Activated CD8-positive, alpha-beta memory T cell treated with anti-CD3 and anti-CD28 coated beads for 24 hours (primary cell): ENCODE measurements at places on chromosomes 2 and 18.

DNA sequence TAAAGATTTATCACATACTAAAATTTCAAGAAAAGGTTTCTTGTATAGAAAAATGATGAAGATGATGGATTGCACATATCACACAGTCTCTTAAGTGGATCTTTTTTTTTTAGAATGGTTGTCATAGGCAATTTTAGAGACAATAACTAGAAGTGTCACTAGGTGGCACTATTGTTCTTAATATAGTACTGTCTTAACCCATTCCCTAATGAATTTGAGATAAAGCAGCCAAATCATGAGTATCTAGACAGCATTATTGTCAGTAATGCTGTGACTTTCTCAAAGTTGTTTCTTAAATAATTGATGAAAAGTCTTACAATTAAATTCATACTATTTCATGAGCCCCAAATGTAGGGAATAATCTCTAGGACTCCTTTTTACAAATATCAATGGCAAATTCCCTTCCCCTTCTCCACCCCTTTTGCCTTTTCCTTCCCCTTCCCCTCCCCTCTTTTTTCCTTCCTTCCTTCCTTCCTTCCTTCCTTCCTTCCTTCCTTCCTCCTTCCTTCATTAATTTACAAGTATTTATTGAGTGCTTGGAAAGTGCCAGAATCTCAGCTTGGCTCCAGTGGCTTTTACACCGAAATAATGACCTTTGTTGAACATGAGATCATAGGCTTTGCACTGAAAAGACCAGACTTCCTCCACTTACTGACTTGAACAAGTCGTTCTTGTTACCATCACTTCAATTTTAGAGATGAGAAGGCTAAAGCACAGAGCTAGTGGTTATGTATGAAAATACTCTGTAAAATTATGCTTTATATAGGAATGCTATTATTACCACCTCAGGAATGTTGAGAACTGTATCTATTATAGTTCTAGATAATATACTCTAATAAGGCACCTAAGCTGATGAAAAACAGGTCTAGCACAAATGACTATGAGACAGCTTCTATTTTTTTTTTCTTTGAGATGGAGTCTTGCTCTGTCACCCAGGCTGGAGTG lies 19.8 kb downstream of the MYL12B start:
- DNase-seq, result no peak

DNA sequence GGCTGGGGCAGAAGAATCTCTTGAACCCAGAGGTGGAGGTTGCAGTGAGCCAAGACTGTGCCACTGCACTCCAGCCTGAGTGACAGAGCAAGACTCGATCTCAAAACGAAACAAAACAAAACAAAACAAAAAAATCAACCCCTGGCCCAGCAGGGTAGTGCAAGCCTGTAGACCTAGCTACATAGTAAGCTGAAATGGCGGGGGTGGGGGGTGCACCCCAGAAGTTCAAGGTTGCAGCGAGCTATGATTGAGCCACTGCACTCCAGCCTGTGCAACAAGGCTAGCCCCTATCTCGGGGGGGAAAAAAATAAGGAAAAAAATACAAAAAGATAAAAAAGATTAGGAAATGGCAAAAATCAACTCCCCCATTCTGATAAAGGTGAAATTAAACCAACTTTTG lies 6.4 kb downstream of the ATL2 start:
- no peak for DNase-seq

- DNase-seq, result no peak
Measured at GRCh38 chr18:36711014-36711725, 117.6 kb downstream of the TPGS2 start.

DNA sequence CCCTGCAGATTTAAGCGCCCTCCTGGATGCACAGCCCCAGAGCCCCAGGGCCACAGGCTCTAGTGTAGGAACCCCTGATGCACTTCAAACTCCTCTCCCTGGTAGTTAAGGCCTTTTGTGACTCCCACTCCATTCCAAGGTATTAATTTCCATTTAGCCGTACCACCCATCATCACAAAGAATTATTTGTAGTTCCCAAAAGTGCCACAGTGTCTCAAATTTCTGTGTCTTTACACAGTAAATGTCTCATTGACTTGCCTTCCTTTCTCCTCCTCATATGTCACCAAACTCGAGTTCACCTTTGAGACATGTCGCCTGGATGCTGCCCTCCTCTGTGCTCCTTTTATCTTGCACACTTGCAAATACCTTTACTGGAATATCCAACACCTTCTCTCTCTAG lies 25.9 kb downstream of the PECR start:
- no peak for DNase-seq

DNA sequence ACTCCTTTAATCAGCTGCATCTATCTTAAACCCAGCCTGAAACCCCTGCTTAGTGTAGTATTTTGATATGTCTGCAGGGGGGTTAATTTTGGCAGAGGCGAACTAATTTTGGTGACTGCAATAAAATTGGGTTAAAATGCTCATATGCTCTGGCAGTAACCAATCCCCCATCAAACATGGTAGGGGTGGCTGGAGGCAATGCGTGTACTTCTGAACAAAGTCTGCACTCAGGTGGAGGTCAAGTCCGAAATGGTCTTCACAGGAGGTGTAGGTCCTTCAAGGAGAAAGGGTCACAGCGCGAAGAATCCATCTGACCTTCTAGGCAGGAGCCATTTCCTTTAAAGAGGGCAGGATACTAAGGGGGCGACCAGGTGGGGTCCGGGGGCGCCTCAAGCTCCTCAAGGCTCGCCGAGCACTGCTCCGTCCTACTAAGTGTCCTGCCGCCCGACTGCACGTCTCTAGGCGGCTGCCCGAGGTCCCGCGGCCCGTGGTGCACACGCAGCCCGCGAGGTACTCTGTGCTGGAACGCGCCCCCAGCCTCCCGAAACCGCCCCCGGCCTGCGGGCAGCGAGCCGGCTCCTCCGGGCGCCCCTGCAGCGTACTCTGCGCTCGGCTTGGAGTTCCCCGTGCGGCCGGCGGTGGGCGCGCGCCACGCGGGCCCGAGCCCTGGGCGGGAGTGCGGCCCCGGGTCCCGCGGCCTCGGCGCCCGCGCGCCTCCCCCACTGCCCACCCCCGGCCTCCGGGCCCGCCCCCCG lies 1.7 kb upstream of the LDLRAD4 start:
- peak; percentile 82 for DNase-seq
